ENCODE measurements at places on chromosomes 3 and 15.

- no peak for DNase-seq
Measured at GRCh38 chr15:66165856-66166255, 87.7 kb downstream of the MEGF11 start.

DNA sequence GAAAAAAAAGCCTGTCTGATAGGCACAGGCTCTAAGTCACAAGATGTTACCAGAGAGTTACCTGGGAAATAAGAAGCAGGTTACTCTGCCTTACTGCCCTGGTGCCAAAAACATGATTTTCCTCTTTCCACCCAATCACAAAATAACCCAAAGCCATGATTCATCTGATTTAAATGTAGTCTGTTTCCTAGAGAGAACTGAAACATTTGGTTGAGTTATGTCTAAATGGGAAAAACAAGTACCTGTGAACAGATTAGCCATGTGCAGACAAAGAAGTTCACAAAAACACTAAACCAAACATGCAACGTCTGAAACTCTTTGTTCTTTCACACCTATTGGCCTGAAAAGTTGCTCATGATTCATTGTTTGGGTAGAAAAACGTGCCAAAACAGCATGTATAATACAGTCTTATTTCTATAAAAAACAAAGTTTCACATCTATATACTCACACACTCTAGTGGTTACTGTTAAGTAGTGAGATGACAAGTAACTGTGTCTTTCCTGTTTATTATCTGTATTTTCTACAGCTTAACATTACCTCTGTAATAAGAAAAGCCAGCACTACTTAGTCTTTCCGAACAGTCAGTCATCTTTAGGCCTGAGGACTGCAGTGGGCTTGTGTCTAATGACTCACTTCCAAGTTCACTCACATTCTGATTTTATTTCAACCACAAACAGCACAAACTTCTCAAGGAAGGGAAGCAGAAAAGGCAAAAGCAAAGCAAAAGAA lies 30.2 kb downstream of the FAM174B start:
- DNase-seq, result peak; percentile 38

GRCh38 chr3:77247061-77247460 lies 207.2 kb downstream of the ROBO2 start:
- DNase-seq, result peak; percentile 12

DNA sequence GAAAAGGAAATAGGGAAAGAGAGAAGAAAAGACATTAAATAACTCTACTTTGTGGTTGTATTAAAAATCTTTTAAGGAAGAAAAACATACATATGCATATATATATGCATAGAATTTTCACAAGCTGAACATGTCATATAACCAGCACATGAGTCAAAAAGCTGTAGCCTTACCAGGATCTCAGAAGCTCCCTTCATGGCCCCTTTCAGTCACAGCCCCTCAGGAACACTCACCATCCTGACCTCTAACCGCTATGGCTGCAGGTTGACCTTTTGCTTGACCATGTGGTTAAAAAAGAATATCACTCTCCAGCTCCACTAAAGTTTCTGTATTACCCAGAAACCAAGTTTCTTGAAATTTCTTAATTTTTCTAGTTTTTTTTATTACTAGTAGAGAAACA lies 103.4 kb downstream of the CHST2 start:
- DNase-seq, result no peak

Data from umbilical cord (tissue), 2 donors.